ENCODE measurements at places on chromosomes 11 and 22.

- DNase-seq, result peak; percentile 25
These were observed 39.3 kb upstream of the CELSR1 start for GRCh38 chr22:46576556-46577367.

DNA sequence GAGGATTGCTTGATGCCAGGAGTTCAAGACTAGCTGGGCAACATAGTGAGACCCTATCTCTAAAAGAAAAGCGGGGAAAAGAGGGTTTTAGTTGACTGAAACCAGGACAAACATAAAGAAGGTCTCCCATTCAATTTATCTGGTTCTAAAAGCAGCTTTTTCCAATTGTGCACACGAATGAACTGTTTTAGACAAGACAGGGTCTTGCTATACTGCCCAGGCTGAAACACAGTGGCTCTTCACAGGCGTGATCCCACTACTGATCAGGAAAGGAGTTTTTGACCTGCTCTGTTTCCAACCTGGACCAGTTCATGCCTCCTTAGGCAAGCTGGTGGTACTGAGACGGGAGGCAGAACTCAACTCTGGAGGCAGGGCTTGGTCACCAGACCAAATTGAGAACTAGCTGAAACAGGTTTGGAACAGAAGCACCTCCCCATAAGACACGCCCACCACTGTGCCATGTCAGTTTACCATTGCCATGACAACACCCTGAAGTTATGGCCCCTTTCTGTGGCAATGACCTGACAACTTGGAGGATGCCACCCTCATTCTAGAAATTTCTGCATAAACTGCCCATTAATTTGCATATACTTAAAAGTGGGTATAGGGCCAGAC is 2.8 kb upstream of the NUCB2 start:
- DNase-seq, result no peak

GRCh38 chr22:48045369-48045768 is 1282.9 kb downstream of the TBC1D22A start:
- DNase-seq, result no peak

GRCh38 chr11:86438685-86439084 is 64.0 kb downstream of the CCDC81 start:
- no peak for DNase-seq

Measured in activated CD4-positive, alpha-beta T cell treated with anti-CD3 and anti-CD28 coated beads, Interleukin-2, amount 50 U/mL, for 16 hours (primary cell).